Activated T-helper 1 cell treated with Interleukin-2 at 50 U/mL for 16 hours (primary cell): ENCODE measurements at places on chromosomes 11 and 22.

GRCh38 chr11:13105237-13105844, 96.2 kb downstream of the RASSF10 start:
- no peak for DNase-seq

DNA sequence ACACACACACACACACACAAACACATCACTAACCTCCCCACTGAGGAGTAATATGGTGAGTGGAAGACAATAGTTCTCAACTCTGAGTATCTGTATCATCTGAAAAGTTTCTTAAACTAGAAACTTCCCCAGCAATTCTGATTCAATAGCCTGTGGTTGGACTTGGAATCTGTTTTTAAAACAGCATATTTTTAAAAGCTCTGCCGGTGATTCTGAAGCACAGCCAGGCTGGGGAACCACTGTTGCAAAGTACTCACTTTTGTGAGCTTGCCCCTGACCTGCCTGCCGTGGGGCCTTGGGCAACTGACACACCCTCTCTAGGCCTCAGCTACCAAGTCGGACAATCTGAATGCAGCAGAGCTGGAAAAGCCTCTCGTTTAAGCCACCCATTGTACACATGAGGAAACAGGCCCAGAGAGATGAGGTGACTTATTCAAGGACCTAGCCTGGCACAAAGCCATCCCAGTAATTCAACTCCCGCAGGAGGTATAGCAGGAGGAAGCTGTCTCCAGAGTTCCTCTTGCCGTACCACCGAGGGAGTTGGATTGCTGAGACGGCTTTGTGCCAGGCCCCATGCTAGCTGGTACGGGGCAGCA, 8.9 kb downstream of the SLC15A3 start:
- no peak for DNase-seq

GRCh38 chr22:49826603-49827270, 936 bp downstream of the BRD1 start:
- DNase-seq, result peak; percentile 12

- DNase-seq, result no peak
These were observed 3.2 kb upstream of the BDNF start for GRCh38 chr11:27703481-27703880.

- DNase-seq, result no peak
These were observed 469.9 kb downstream of the MN1 start for GRCh38 chr22:27331526-27332281.

DNA sequence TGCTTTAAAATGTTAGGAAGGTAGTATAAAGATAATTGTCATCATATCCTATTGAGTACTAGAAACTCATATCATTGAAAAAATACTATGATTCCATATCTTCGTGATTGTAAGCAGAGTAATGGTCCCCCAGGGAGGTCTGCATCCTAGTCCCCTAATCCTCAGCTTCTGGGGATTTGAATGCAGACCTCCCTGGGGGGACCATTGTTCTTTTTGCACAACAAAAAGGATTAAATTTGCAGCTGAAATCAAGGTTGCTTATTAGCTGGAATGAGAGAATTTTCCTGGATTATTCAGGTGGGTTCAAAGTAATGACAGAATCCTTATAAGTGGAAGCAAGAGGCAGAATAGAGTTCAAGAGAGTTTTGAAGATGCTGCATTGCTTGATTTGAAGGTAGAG, 26.1 kb upstream of the MS4A6A start:
- DNase-seq, result no peak

DNA sequence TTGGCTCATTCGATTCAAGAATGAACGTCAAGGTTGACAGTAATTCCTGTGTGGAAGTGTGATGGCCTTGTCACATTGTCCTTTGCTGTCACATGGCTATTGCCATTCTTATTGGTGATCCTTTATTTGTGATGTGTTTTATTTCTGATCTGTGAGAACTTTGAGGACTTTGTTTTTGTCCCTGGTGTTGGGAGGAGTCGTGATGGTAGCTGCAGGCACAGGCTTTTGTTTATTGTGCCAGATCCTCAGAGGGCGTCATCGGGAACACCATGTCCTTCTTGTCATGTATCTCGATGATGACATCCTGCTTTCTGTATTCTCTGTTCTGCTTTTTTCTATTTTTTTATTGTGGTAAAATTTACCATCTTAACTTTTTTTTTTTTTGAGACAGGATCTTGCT, 5.6 kb downstream of the PICK1 start:
- no peak for DNase-seq

DNA sequence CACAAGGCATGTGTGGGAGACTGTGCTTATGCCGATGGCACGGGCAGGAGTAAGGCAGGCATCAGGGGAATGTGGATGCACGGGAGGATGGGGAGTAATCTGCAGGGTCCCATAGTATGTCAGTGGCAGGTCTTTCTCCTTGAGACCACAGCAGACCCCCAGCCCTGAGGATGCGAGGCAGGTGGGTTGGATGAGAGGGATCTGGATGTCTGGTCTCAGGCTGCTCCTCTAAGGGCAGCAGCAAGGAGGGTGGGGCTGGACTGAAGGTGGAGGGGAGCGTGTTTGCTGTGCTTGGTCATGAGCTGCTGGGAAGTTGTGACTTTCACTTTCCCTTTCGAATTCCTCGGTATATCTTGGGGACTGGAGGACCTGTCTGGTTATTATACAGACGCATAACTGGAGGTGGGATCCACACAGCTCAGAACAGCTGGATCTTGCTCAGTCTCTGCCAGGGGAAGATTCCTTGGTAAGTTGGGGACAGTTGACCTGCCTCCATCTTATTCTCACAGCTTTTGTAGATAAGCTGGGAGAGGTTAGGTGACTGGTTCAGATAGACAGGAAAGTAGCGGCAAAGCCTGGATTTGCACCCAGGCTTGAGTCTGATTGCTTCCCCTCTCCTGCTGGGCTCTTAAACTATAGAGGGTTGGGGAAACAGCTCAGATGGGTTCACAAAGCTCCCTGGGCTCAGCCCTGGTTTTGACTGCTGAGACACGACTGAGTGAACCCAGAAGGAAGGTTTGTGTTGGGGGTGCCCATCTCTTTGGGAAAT, at the start of gene APOL1:
TSS of gene APOL1 (plus strand) at position 380 of the 769 bp plus-strand sequence. CDS start 1,823 bp downstream, outside the sequence.
- DNase-seq, result no peak

DNA sequence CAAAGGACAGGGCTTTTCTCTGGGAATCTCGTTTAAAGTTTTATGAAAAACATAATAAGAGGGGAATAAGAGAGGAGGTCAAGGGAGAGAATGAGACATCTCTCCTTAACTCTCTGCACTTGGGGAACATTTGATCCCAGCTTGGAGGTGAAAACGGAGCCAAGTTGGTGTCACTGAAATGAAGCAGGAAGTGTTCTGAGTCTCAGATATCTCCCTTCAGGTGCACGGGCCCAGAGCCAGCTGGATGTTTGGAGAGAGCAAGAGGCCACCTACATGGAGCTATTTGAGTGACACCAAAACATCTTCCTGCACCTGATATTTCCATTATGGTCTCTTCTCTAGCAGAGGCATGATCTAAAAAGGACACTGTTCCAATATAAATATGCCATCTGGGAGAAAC, 85.7 kb downstream of the BLID start:
- no peak for DNase-seq

DNA sequence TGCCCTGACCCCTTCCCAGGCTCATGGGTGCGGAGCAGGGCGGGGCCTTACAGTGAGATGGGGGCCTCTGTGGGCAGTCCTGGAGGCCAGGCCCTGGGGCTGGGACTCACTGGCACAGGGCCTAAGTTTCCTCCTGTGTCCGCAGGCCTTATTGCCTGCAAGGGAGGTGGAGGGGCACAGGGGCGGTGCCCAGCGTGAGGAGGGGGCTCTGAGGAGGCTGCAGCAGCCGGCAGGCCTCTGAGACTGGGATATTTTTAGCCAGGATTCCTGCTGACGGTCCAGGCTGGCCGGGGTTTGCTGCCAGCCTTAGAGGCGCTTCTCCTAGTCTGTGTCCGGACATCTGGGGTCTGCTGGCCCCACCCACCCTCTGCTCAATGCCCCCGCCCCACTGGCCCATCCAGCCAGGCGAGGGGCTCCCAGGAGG, 5.7 kb upstream of the RTN4R start:
- DNase-seq, result no peak

DNA sequence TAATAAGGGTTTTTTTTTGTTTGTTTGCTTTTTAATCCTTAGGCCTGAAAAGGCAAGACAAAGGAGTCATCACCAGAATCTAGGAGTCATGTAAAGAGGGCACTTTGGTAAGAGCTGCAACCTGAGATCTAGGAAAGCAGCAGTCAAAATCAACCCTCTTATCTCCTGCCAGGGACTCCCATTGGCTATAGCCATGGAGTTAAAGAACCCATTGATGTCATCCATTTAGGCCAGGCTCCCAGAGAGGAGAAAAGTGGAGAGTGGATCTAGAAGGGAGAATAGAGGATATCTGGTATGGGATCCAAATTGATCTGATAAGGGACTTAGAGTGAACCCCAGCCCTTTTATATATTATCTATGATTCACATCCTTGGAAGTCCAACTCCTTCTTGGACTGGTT, 35.9 kb downstream of the ZNF215 start:
- no peak for DNase-seq
